ENCODE measurements at places on chromosomes 3 and 15.

DNA sequence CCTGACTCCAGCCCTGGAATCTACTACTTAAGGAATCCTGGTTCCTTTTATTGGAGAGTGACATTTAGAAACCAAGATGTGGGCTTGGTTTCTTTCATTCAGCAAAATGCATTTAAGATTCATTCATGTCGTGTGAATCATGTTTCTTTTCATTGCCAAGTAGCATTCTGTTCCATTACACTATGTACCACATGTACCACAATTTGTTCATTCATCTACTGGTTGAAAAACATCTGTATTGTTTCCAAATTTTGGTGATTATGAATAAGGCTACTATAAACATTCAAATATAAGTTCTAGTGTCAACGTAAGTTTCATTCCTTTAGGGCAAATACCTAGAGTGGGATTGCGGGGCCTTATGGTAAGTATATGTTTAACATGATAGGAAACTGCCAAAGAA, 264.2 kb downstream of the VPS13C start:
- DNase-seq: no peak

GRCh38 chr15:73570355-73571032, 62.7 kb downstream of the NPTN start:
- no peak for DNase-seq

GRCh38 chr3:17030956-17031652, 146.3 kb downstream of the PLCL2 start:
- no peak for DNase-seq

DNA sequence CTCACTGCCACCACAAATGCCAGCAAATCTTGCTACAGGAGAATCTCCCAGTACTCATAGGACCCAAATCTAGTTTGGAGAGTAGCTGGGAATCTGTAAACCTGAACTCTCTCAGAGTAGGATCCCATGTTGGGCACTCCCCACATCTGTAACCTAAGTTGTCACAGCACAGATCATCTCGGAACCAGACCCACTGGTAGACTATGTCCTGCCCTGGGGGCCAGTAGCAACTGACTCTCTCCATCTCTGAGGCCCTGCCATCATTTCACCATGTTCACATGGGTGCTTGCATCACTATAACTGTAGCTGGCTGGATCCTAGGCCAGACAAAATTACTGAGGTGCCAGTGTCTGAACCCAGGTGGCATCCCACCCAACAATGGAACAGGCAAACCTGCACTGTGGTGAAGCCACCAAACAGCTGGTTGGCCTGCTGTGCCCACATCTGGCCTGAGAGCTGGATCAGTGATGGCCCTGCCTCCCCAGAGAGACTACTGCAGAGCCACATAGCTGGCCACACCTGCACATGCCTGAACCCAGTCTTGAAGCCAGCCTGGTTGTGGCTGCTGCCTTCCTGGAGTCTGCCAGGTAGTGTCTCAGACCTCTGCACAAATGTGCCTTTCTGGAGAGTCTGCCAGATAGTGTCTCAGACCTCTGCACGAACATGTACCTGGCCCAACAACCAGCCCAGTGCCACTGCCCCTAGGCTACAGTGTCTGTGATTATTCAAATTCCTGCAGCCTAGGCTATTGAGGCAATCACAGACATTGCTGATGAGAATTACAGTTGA, 82.0 kb downstream of the ISL2 start:
- no peak for DNase-seq

- DNase-seq: no peak
Measured at GRCh38 chr3:194990454-194991337, 280.3 kb downstream of the XXYLT1 start.

DNA sequence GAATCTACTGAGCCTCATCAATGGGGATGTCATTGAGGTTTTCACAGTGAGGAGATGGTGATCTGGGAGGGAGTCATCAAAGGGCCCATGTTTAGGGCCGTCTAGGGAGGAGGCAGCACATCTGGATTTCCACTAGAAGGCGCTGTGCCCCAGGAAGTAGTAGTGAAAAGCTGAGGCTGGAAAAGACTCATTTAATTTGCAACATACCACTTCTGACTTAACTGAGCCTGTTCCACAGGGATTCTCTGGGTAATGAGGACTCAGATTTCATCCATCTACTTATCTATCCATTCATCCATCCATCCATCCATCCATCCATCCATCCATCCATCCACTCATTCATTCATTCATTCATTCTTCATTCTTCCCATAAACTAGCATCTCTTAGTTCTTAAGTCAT, 17.4 kb upstream of the SHF start:
- peak; percentile 61 for DNase-seq

DNA sequence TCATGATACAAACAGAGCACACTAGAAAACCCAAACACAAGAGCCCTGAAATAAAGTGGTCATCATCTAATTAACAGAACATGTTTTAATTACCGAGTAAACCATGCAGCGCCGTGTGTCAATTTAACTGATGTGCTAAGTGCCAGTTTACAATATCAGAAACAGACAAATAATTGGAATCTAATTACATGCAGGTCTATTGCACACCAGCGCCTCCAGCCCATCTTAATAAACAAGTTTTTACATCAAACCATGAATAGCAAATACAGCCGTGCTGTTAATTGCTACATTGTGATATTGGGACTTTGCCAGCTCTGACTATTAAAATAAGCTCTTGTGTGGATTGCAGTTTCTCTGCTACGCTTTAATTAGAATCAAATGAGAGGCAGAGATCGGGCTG, 510.2 kb upstream of the MDFIC2 start:
- no peak for DNase-seq

Measured in CD4-positive, alpha-beta T cell treated with Interleukin-4 for 1 hour (primary cell).